ENCODE measurements at places on chromosomes 7 and 10. TPM values are rescaled to one million over a fixed set of nuclear protein-coding genes. Genes with fewer than 3 reads are reported as not detected.
A peak's percentile ranks its signal among the peaks of the same experiment; 100 is the strongest.

EGFR gene
- total RNA-seq, result not detected

NME8 gene
- 5.5 TPM for total RNA-seq

TEX36 gene
- not detected for total RNA-seq

CDK14 gene
- total RNA-seq, result 0.05 TPM

DPY19L1 gene
- 11.8 TPM for total RNA-seq

DNA sequence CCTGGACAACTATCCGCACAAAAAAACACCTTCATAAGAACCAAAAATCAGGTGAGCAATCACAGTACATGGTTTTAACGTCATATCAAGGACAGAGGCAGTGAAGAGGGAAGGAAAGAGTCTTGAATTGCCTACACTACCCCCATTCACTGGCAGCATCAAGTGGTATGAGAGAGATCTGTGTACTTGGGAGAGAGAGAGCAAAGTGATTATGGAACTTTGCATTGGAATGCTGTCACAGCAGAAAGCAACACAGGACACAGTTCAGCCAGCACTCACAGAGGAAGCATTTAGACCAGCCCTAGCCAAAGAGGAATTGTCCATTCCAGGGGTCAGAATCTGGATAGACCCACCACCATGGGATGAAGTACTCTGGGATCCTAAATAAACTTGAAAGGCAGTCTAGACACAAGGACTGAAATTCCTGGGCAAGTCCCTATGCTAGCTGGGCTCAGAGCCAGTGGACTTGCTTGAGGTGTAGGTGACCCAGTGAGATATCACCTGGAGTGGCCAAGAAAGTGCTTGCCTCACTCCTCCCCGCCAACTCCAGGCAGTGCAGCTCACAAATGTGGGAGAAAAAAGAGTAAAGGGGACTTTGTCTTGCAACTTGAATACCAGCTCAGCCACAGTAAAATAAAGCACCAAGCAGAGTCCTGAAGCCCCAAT, 30.5 kb upstream of the SFTPD start:
- no peaks in the 10 kb centered on the region for H3K4me1 ChIP-seq
- no peak overlapping the region for H3K27ac ChIP-seq
- H3K4me3 ChIP-seq, result no peak overlapping the region
- no peaks in the 10 kb centered on the region for H3K27me3 ChIP-seq
- no peaks in the 10 kb centered on the region for H3K36me3 ChIP-seq

GRCh38 chr10:79342295-79342761, 4.9 kb upstream of the PPIF start:
- H3K27ac ChIP-seq, result no peak overlapping the region
- H3K27me3 ChIP-seq, result no peaks in the 10 kb centered on the region
- DNase-seq, result no peak
- no peak overlapping the region for H3K4me3 ChIP-seq

DNA sequence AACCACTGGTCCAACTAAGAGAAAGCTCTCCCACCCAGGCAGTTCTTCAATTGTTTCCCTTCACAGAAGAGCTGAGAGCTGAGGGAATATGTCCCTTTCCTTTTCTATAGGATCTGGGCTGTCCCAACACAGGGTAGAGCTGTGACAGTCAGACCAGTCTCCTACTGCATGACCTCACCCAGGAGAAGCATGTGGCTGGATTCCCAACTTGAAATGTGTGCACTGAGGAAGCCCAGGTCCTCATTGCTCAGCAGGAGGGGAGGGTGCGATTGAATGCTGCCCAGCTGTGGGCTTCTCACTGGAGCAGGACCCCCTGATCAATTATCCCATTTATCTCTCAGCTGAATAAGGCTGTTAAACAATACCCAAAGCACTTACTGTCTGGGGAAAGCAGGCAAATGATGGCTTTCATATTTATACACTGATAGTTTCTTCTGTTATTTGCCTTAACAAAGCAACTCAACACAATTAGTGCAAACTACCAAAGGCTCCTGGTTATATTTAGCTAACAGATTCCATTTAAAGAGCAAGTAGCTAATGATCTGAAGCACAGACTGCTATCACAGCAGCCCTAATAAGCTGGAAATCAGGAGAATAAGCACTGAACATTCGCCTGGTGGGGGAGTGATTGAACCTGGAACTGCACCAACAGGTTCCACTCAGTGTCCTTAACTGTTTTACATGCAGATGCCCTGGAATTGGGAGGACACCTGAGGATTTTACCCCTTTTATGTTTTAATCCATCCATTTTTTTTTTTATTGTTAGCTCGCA, 508.8 kb downstream of the CCSER2 start:
- H3K36me3 ChIP-seq, result no peaks in the 10 kb centered on the region
- no peaks in the 10 kb centered on the region for H3K4me1 ChIP-seq
- no peaks in the 10 kb centered on the region for H3K27me3 ChIP-seq
- H3K27ac ChIP-seq, result no peak overlapping the region
- H3K4me3 ChIP-seq, result no peak overlapping the region

DNA sequence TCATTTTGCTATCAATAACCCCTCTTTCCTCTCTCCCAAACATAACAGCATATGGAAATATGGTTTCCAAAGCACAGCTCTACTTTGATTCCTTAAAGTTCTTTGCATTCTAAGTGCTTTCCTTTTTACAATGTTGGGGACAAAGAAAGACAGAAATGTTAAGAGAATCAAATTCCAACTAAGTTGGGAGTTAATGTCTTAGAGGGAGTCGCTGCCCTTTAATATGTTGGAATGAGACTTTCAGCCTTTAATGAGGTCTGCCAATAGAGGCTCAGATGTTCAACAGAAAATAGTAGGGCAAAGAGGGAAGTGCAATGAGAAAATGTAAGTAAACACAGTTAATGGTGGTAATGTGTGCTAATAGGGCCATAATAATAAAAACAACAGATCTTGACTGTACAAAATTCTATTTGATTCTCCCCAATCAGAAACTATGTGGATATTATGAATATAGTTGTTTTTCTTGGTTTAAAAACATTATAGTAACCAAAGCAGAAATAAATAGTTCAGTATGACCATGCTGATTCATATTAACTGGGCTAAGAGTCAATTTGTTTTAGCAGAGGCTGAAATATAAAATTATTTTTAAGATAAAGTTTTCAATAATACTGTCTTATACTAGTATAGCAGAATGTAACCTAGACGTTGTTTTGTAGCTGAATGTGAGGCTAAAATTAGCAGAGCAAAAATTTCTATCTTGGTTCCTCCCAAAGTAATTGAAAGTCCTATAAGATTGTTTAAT, 10.3 kb downstream of the HYCC1 start:
- H3K4me1 ChIP-seq, result no peaks in the 10 kb centered on the region
- H3K27me3 ChIP-seq, result no peaks in the 10 kb centered on the region
- no peak overlapping the region for H3K27ac ChIP-seq
- no peaks in the 10 kb centered on the region for H3K36me3 ChIP-seq
- no peak for DNase-seq
- H3K4me3 ChIP-seq, result no peak overlapping the region

DNA sequence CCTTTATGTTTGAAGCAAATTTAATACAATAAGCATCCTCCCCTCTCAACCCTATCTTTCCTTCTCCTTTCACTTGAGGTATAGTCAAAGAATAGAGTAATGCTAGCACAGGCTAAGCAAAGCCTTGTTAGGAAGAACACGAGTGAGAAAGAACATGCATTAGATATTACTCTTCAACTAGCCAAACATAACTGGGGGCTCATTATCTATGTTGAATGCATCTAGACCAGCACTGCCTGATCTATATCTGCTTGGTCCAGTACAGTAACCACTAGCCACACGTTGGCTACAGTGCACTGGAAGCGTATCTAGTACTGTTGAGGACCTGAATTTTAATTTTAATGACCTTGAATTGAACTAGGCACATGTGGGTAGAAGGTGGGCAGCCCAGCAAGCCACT, 21.0 kb downstream of the SFMBT2 start:
- DNase-seq, result no peak
- peaks cover 34% of the 10 kb centered on the region for H3K4me1 ChIP-seq
- H3K27ac ChIP-seq, result peak overlapping the region; percentile 47
- H3K4me3 ChIP-seq, result no peak overlapping the region
- no peaks in the 10 kb centered on the region for H3K27me3 ChIP-seq
- no peaks in the 10 kb centered on the region for H3K36me3 ChIP-seq

GRCh38 chr7:128236924-128237586, 4.0 kb upstream of the LEP start:
- H3K36me3 ChIP-seq, result no peaks in the 10 kb centered on the region
- H3K27ac ChIP-seq, result no peak overlapping the region
- no peaks in the 10 kb centered on the region for H3K4me1 ChIP-seq
- DNase-seq, result no peak
